Activated naive CD4-positive, alpha-beta T cell treated with anti-CD3 and anti-CD28 coated beads for 36 hours (primary cell): ENCODE measurements at places on chromosomes 4 and X.

GRCh38 chr4:122508083-122508482 is 51.6 kb upstream of the IL2 start:
- no peak for DNase-seq

GRCh38 chr4:1218634-1219565 is 30.0 kb downstream of the CTBP1 start:
- no peak for DNase-seq

GRCh38 chr4:176358083-176358469 is 38.3 kb downstream of the SPCS3 start:
- no peak for DNase-seq

- DNase-seq, result no peak
Observed at GRCh38 chr4:7758476-7758875, 181.2 kb downstream of the AFAP1 start.

DNA sequence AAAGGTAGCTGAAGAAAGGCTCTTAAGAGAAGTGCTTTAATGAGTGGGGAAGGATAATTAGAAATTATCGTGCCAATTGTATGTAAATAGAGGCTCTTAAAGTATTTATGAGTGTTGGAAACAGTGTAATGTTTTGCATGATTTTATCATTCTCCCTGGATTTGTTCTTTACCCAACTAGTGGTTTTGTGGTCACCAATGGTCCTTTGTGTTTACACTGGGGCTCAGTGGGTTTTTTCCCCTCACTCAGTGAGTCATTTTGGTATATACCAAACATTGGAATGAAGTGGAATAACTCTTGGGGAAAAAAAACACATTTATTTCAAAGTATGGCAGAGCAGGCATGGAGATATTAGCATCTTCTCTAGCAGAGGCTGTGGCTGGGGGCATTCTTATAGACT is 20.8 kb upstream of the LGI2 start:
- DNase-seq, result no peak

DNA sequence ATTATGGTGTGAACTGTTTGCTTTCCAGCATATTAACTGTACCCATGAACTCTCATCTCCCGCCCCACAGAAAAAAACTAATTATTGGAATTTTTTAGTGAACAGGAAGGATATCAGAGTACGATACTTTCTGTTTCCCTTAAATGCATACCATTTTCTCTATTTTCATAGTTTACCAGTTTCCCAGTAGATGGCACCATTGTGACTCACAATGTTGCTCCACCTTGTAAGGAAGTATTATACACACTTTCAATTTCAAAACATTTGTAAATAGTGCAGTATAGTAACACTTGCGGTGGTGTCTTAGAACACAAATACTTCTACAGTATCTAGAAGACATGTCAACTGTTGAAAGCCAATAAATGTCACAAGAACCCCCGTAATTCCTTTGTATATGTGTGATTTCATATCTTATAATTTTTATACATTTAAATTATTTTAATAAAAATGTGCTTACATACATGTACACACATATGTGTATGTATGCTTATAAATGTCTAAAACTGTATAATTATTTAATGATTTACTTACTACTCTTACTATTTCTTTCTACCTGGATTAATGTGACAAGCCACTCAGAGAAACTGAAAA is 167.3 kb downstream of the SLIT2 start:
- peak; percentile 11 for DNase-seq

- no peak for DNase-seq
Observed at GRCh38 chr4:47968847-47969246, 47.6 kb downstream of the CNGA1 start.

- DNase-seq, result no peak
Observed at GRCh38 chrX:18873189-18873791, 110.6 kb downstream of the PHKA2 start.

GRCh38 chrX:49053223-49054072 is 5.4 kb upstream of the CCDC120 start:
- DNase-seq, result peak; percentile 66

DNA sequence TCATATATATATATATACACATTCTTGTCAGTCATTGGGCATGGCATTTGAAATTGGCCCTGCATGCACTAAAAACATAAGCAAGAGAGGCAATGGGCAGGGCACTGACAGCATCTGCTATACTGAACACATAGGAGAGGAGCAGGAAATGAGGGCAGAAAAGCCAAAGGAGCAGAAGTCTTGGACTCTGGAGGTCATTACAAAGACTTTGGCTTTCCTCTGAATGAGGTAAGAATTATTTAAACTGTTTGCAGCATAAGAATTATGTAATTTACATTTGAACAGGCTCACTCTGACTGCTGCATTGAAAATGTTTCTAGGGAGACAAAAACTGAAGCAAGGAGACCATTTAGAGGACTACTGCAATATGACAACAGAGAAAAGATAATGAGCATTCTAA is 396.5 kb downstream of the PRDM5 start:
- DNase-seq, result no peak

GRCh38 chrX:109440475-109440874 is 41.4 kb downstream of the GUCY2F start:
- DNase-seq, result no peak

- no peak for DNase-seq
Observed at GRCh38 chrX:78455901-78456300, 128.5 kb upstream of the CYSLTR1 start.
